ENCODE measurements at places on chromosomes 4 and X. TPM values are rescaled to one million over a fixed set of nuclear protein-coding genes. Genes with fewer than 3 reads are reported as not detected.

The MAGEA2B gene
- not detected for total RNA-seq

DNA sequence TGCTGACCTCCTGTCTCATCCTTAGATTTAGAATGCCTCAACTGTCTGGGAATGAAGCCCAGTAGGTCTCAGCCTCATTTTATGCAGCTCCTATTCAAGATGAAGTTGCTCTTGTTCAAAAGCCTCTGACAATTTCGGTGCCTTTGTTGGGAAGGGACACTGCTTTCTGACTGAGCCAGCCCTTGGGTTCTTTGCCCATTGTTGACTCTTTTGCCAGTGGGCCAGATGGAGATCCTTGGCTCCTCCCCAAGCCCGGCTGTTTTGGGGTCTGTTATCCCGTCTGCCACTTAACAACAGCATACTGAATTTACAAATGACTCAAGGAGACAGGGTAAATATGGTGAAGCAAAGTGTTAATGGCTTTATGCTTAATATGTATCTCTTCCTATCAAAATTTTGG lies 58.3 kb upstream of the PRKX start:
- no peak for DNase-seq

GRCh38 chr4:94813221-94813620 lies 55.5 kb downstream of the BMPR1B start:
- no peak for DNase-seq

- no peak for DNase-seq
Measured at GRCh38 chr4:149841686-149842085, 26.0 kb upstream of the IQCM start.

The CCNA2 gene
- total RNA-seq, result 0.52 TPM

DNA sequence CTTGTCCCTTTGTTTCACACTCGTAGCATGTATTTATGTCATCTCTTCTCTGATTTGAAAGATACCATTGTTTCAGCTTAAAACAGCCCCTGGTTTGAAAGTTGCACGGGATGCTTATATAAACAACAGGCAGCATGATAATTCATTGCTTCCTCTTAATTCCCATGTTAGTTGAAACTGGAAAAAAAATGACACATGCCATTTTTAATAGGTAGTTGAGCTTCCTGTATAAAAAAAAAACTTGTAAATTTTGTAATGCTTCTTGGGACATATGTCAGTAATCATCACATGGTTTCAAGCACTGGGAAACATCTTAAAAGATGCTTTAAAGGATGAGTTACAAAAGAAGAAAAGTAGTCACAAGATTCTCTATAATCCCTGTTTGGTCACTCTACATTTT lies 243.0 kb downstream of the PALLD start:
- no peak for DNase-seq

GRCh38 chr4:15493411-15493810 lies 23.7 kb downstream of the CC2D2A start:
- DNase-seq, result no peak

DNA sequence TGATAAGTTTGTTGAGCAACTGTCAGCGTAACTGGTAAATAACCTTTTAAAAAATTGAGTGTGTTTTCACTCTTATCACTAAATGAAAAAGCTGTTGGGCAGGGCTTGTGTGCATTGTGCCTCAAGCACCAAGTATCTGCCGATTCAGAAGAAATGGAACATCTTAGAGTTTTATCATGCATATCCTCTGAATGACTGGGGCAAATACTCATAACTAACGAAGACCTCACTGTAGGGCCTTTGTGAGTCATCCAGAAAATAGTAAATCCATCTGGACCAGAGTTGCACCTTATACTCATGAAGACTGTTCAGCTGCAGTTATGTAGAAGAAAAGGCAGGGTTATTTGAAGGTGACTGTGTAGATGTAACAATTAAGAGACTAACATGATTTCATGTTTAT lies 222.1 kb downstream of the CAMK2D start:
- no peak for DNase-seq

DNA sequence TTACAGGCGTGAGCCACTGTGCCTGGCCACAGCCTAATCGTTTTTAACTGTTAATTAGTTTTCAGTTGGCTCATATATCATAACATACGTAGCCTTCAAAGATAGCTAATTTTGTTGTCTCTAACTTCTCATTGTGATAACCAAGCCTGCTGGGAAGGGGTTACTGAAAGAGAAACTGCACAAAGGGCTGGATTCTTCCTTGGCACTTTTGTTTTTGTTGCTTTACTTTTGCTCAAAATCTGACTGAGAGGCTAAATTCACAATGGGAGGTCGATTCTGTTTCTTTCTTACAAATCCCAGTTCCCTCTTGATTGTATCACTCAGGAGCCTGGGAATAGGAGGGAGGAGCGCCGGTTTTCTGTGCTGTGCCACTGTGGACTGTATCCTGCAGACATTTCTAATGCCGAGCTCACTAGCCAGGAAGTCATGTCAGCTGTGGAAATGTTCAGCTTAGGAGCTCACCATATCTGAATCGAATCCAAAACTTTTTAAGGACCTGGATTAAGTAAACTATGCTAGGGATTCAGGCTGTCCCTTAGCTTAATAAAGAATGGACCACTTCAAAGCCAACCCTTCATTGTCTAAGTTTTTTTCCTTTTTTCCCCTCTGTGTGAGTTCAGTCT lies 120.5 kb upstream of the FAT1 start:
- peak; percentile 19 for DNase-seq

The SLITRK4 gene
- 0.30 TPM for total RNA-seq

The C4orf51 gene
- total RNA-seq, result not detected

GRCh38 chr4:178599521-178599920 lies 1157.3 kb upstream of the AGA start:
- no peak for DNase-seq

DNA sequence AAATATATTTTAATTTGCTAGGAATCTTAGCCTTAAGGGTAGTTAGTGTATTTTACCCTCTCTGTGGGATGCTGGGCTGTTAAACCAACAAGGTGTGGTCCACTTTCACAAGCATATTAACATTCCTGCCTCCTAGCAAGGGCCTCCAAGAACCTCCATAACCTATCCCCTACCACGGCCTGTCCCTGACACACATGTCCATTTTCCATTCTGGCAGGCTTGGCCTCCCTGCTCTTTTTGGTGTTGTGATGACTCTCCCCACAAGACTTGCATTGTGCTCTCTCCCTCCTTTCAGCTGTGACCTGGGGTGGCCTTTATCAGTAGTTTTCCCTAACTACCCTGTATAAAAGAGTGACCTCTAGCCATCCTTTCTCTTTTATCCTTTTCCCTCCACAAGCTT lies 120.2 kb downstream of the KLHL8 start:
- DNase-seq, result no peak

DNA sequence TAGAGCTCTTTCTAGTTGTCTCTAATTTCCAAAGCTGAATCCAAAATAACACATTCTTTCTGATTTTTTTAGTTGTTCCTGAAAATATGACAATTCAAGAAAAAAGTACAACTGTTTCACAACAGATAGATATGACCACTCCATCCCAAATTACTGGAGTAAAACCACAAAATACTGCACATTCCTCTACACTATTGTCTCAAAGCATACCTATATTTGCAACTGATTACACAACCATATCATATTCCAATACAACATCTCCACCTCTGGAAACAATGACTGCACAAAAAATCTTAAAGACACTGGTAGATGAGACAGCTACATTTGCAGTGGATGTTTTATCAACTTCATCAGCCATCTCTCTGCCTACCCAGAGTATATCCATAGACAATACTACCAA lies 43.6 kb downstream of the ADGRG4 start:
- no peak for DNase-seq

GRCh38 chr4:83651846-83652245 lies 115.9 kb downstream of the GPAT3 start:
- no peak for DNase-seq

- DNase-seq, result no peak
Measured at GRCh38 chr4:118396881-118397622, 44.2 kb upstream of the PRSS12 start.

DNA sequence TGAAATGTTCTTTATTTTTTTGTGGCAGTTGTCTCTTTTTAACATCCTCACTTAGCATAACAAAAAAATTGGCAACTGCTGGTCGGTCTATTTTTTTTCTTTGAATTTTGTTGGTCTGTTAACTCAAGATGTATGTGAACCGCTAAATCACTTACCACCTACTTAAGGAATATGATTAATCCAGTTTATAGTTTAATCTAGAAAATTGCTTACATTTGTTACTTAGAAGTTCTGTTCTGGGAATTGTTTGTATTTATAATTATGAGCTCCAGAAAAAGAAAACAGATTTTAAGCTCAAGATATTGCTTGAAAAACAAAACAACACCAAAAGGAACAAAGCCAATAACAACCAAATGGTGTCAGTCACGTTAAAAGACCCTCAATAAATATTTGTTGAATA lies 66.1 kb upstream of the KLHL13 start:
- DNase-seq, result no peak

- no peak for DNase-seq
Measured at GRCh38 chrX:72349190-72349589, 43.5 kb upstream of the CITED1 start.

The SPCS3 gene
- 91.8 TPM for total RNA-seq

GRCh38 chr4:1597021-1597931 lies 86.8 kb downstream of the FAM53A start:
- peak; percentile 3 for DNase-seq

DNA sequence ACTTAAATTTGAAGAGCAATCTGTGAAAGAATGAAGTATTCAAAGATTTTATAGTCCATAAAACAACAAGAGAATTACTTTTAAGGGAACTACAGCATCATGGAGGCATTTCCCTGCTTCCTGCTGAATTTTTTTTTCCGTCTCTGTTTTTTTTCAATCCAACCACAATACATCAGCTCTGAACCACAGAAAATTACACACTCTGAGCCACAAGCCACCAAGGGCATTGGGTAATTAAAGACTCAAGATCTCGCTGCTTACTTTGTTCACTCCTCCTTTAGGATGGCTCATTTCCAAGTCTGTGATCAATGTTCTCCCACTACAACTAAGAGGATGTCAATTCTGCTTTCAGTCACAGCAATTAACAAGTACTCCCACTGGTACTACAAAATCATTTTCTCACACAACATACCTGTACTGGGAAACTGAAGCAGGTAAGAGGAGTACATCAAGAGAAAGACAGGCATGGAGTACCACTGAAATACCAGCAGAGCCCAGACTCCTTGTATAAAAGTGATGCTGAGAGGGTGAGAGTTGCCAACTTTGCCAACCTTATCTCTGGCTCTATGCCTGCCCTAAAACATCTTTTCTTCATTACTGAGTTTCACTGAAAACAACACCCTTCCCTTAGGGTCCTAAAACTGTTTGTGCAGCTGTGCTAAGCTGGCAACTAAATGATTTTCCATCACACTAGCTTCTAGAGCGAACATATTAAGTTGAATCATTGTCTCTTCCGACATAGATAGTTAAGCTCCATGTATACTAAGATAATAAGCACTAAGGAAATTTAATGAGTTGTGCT lies 105.8 kb upstream of the MAGEB18 start:
- no peak for DNase-seq

DNA sequence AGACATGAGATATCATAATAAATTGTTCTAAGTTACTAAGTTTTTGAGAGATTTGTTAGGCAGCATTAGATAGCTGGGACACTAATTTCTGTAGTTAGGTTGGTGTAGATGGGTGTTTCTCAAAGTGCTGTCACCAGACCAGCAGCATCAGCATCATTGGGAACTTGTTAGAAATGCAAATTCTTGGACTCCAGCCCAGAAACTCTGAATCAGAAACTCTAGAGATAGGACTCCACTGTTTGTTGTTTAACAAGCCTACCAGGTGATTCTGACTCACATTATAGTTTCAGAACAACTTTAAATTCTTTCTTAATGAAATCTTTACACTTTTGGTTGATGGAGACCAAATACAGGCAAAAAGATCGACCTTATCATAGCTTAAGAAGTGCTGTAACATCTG lies 173.7 kb downstream of the PABPC4L start:
- no peak for DNase-seq
